ENCODE measurements at places on chromosomes 2 and 18.

GRCh38 chr18:13271302-13271911, 52.8 kb downstream of the LDLRAD4 start:
- DNase-seq = no peak

DNA sequence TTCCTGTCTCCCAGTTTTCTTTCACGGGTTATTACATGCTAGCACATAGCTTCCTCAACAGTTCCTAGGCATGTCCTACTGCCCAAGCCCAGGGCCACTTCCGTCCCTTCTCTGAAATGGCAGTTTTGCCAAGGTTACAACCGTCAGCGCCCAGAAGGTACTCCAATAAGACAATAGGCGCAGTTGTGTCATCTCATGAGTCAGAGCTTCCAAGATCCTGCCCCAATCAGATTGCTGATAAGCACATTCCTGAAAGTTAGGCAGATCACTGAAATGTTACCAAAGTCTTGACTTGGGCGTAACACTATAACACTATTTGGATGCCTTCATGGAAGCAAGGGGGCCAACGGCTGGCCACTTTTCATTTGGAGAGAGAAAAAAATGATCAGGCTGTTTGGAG, 34.2 kb downstream of the GKN2 start:
- no peak for DNase-seq

GRCh38 chr2:144512891-144513351, 7.0 kb downstream of the ZEB2 start:
- DNase-seq = no peak

DNA sequence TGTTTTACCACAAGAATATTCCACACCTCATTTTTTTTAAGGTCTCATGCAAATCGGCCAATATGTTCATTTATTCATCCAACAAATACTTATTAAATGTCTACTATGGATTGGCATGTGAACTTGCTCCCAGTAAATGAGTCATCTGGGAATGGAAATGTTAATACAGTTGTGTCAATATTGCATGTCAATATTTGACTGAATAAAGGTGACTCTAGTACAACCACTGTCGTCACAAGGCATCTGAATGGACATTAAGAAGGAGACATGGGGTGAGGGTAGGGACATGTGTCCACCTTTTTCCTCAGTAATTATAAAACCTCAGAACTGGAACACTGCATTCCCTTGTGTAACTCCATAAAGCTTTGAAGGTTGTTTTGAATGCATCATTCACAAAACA, 365.4 kb downstream of the ADCYAP1 start:
- DNase-seq = no peak

DNA sequence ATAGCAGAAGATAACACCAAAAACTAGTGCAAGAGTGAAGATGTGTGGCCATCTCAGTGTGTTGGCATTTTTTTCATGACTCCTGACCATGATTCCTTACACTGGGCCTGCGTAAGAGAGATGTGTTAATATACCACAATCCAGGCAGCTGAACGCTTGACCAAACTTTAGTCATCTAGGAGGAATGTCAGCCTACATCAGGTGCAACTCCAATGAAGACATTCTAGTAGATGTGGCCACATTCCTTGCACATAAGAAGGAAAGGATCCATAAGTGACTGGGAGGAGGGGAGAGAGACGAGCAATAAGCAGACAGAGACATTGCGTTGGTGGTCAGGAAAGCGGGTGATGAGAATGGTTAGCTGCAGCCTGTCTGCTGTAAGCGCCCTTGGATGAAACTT, 42.6 kb downstream of the CYRIA start:
- DNase-seq = no peak

GRCh38 chr18:78981394-78981831, 1.8 kb downstream of the SALL3 start:
- no peak for DNase-seq

- DNase-seq = no peak
Measured at GRCh38 chr2:124318913-124319312, 293.8 kb downstream of the CNTNAP5 start.

Data from stimulated activated CD4-positive, alpha-beta T cell treated with anti-CD3 and anti-CD28 coated beads, Interleukin-1b, Interleukin-23, amount 100 ng/mL, for 4 hours (primary cell).